ENCODE measurements at places on chromosomes 5 and 9.

GRCh38 chr9:33914887-33915628 lies 98.1 kb downstream of the UBE2R2 start:
- no peak for DNase-seq

- no peak for DNase-seq
Observed at GRCh38 chr5:95686651-95687050, 3.9 kb upstream of the SPATA9 start.

DNA sequence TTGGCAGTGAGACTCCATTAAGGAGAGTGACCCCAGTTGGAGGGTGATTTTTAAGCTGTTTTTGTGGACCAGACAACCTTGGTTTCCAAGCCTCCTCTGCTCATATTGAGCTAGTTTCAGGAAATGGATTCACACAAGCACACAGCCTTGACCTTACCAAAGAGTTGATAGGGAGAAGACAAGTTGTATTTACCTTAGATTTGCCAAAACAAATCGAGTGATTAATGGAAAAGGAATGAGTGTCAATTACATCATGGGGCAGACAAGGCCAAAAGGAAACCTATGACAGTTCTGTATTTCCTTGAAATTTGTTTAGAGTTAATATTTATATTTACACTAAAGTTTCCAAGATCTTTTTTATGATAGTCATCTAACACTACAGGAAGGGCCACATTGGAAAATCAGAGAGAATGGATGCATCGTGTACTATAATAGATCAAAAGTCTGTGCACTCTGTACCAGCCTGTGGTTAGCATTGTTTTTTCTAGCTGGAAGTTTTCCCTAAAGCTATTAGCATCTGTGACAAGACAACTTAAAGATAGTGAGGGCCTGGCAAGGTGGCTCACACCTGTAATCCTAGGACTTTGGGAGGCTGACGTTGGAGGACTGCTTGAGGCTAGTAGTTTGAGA lies 86.0 kb upstream of the FER start:
- no peak for DNase-seq

GRCh38 chr9:134390537-134390936 lies 64.3 kb downstream of the RXRA start:
- DNase-seq: no peak

DNA sequence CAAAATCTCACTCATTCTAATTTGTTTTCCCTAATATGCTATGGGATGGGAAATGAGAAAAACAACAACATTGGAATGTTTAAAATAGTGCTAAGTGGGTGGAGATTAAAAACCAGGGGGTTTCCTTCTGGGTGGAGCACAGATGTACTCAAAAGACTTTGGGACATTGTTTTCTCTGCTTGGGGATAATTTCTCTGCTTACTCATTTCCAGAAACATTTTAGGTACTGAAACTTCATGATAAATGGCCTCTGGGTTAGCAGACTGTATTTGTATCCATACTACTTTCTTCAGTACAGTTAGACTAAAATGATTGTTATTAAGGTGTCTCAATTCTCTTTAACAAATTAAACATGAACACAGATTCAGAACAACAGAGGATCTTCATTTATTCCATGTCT lies 17.4 kb downstream of the ELOVL7 start:
- DNase-seq: no peak

- no peak for DNase-seq
Observed at GRCh38 chr9:34684145-34684544, 6.9 kb downstream of the CCL19 start.

DNA sequence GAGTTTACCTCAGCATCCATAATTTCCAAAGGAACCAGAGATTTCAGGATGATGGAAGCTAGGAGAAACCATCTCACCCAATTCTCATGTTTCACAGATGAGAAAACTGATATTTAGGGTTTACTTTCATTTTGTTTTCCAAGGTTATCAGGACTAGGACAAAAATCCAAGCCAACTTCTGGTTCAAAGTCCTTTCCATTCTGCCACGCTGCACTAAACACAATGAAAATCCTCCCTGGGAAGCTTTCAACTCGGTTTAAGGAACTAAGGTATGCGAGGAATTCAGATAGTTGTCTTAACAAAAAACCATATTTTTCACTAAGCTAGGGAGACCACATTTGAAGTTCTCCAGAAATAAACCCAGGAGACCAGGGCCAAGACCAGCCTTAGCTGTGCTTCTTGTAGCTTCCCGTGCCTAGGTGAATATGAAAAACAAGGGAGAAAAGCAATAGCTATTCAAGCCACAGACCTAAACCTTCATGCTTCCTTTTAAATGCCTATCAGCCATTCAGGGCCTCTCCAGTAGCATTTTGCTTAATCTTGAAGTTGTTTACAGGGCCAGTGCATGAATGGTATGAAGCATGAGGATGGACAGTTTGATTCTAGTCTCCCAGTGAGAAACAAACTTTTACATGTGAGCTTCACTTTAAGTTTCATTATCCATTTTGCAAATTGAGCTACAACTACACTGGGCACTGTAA lies 167.9 kb downstream of the DENND1A start:
- DNase-seq: no peak

GRCh38 chr9:109437286-109437685 lies 60.8 kb downstream of the PTPN3 start:
- DNase-seq: no peak

- no peak for DNase-seq
Observed at GRCh38 chr5:132134384-132134783, 60.8 kb downstream of the CSF2 start.

DNA sequence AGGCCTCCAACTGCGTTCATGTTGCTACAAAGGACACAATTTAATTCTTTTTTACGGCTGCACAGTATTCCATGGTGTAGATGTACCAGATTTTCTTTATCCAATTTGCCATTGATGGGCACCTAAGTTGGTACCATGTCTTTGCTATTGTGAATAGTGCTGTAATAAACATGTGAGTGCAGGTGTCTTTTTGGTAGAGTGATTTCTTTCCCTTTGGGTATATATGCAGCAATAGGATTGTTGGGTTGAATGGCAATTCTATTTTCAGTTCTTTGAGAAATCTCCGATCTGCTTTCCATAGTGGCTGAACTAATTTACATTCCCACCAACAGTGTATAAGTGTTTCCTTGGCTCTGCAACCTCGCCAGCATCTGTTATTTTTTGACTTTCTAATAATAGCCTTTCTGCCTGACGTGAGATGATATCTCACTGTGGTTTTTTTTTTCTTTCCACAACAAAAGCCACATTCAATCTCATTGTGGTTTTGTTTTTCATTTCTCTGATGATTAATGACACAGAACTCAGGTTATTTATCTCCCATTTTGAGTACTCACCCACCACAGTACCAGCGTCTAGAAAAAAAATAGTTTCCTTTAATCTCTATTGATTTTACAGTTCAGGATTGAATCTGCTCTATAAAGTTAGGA lies 21.9 kb downstream of the ARRDC3 start:
- DNase-seq: no peak

GRCh38 chr5:41094871-41095270 lies 23.7 kb upstream of the MROH2B start:
- no peak for DNase-seq

GRCh38 chr5:174951151-174951780 lies 226.9 kb downstream of the MSX2 start:
- no peak for DNase-seq

DNA sequence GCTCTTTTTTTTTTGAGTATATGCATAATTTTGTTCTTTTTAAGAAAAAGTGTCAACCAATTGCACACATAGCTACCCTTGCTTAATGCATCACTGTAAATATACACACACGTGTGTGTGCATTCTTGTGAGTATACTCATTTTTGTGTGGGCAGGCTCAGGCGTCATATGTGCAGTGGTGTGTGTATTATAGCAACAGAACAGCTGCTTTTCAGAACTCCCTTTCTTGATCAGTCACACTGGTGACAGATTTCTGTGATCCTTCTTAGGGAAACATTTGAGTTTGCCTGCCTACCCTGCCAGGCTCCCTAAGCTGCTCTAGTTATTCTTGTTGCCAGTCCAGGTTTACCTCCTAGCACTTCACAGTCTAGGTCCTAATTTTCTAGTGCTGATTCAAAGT lies 287.0 kb upstream of the SEMA6A start:
- no peak for DNase-seq

GRCh38 chr5:74954919-74955318 lies 88.7 kb upstream of the FAM169A start:
- DNase-seq: no peak

GRCh38 chr9:18626046-18626698 lies 152.2 kb downstream of the ADAMTSL1 start:
- DNase-seq: no peak

DNA sequence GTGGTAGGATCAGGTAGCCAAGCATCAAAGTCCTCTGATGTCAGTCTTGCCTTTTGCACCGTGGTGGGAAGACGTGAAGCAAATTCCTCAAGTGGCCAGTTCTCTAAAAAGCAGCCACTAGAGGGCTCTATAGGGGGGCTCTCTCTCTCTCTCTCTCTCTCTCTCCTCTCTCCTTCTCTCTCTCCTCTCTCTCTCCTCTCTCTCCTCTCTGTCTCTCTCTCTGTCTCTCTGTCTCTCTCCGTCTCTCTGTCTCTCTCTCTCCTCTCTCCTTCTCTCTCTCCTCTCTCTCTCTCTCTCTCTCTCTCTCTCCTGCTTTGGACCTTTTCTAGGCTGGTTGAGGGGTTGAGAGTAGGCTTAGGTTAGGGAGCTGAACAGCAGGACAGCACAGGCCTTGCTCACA lies 13.9 kb upstream of the OSMR start:
- no peak for DNase-seq

- DNase-seq: no peak
Observed at GRCh38 chr5:151691706-151692105, 5.0 kb upstream of the SPARC start.

- no peak for DNase-seq
Observed at GRCh38 chr5:83034528-83035207, 42.5 kb downstream of the TMEM167A start.
